Stimulated activated CD8-positive, alpha-beta memory T cell treated with anti-CD3 and anti-CD28 coated beads, Interleukin-4, amount 100 ng/mL, for 1 hour (primary cell): ENCODE measurements at places on chromosomes 16 and 17.

- peak; percentile 25 for DNase-seq
These were observed 164.4 kb upstream of the GSE1 start for GRCh38 chr16:85448557-85449190.

- no peak for DNase-seq
These were observed 19.2 kb downstream of the TMEM114 start for GRCh38 chr16:8571061-8571596.

DNA sequence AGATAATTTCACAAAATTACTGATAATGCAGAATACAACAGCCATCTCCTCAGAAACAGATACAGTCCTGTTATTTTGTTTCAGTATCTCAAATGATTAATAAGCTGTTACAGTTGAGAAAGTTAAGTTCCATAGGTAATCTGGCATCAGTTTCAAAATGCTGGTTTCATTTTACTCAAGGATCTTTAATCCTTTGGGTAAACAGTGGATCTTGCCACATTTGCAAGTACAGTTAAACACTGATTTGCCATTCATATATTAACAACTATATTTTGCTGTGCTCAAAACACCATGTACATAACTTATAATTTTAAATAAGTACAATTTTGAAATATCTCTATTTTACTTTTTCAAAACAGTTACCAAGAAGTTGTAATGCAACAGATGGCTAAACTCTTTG, 31.2 kb downstream of the RPGRIP1L start:
- DNase-seq: no peak

GRCh38 chr17:381941-382643, 29.5 kb upstream of the RPH3AL start:
- DNase-seq: no peak
